ENCODE measurements at places on chromosomes 2 and 18. TPM values are rescaled to one million over a fixed set of nuclear protein-coding genes. Genes with fewer than 3 reads are reported as not detected.

DNA sequence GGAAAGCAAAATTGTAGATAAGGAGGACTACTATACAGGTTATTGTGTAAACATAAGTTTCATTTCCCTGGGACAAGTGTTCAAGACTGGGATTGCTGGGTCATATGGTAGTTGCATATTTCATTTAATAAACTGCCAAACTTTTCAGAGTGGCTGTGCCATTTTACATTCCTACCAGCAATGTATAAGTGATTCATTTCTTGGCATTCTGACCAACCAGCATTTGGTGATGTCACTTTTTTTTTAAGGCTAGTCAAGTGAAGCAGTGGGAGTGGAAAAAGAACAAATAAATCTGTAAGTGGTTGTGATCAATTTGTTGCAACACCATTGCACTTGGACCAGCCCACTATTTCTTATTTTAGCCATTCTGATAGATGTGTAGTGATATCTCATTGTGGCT lies 5.2 kb upstream of the CHCHD5 start:
- peaks cover 19% of the 10 kb centered on the region for H3K36me3 ChIP-seq
- peaks cover 13% of the 10 kb centered on the region for H3K4me1 ChIP-seq

GRCh38 chr18:3541549-3542386 lies 91.8 kb downstream of the TGIF1 start:
- peaks cover 8% of the 10 kb centered on the region for H3K27me3 ChIP-seq
- H3K36me3 ChIP-seq = no peaks in the 10 kb centered on the region
- peak overlapping the region; percentile 0 for H3K4me3 ChIP-seq
- H3K4me1 ChIP-seq = peaks cover 24% of the 10 kb centered on the region

- no peak for DNase-seq
- H3K27ac ChIP-seq = no peak overlapping the region
- no peaks in the 10 kb centered on the region for H3K27me3 ChIP-seq
- no peaks in the 10 kb centered on the region for H3K36me3 ChIP-seq
- H3K4me1 ChIP-seq = peaks cover 6% of the 10 kb centered on the region
- no peak overlapping the region for H3K4me3 ChIP-seq
Measured at GRCh38 chr2:74427551-74427950, 6.0 kb downstream of the WDR54 start.

DNA sequence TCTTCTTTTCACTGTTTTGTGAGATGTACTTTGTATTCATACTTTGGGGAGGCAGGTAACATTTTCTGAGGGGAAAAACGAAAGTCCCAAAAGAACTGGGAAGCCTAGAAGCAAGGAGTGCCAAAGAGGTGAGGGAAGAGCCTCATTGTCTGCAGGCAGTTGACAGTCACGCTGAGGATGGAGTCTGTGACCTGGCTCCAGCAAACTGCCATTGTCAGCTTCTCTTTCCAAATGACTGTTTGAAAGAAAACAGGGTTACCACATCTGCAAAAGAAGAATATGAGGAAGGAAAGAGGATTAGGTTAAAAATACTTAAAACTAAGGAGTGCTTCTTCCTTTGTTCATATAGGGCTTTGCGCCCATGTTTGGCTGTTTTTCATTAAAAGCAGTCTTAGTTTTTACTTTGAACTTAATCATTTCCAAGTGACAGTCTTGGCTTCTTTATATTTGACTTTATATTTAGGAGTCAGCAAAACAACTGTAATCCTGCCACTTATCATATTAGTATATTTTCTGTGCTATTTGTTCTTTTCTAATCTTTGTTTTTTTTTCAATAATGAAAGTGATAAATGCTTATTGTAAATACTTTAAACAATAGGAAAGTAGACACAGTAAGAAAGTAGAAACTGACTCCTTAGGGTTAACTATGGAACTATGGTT lies 35.0 kb downstream of the CERS6 start:
- peaks cover 56% of the 10 kb centered on the region for H3K4me1 ChIP-seq
- DNase-seq = peak; percentile 36
- H3K27ac ChIP-seq = peak overlapping the region; percentile 90

DNA sequence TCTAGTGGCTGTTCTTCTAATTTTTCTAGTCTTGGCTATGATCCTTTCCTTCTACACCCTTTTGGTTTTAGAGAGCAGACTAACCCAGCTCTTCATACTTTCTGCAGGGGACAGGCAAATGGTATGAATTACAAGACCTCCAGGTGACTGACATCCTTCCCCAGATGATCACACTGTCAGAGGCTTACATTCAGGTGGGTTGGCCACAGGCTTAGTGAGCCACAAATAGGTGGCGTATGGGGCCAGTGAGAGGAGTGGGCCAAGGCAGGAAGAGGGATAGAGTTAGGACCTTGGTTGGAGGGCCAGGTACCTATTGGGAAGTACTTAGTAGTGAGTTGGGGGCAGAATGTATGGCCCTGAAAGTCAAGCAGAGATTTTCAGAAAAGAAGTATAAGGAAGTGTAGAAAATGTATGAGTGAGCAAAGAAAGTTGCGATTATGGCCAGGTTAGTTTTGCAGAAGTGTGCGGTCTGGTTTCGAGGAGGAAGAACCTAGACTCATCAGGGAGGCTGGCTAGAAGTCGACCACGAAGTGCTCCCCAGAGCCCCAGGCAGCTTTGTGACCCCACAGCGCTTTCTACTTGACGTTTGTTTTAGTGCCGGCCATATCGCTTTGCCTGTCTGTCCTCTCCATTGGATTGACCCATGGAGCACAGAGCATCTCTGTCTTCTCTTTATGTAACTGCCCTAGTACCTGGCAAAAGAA lies 20.0 kb downstream of the SFTPB start:
- H3K27ac ChIP-seq = no peak overlapping the region
- H3K4me3 ChIP-seq = no peak overlapping the region
- H3K4me1 ChIP-seq = no peaks in the 10 kb centered on the region

GALR1 gene
- not detected for total RNA-seq

DNA sequence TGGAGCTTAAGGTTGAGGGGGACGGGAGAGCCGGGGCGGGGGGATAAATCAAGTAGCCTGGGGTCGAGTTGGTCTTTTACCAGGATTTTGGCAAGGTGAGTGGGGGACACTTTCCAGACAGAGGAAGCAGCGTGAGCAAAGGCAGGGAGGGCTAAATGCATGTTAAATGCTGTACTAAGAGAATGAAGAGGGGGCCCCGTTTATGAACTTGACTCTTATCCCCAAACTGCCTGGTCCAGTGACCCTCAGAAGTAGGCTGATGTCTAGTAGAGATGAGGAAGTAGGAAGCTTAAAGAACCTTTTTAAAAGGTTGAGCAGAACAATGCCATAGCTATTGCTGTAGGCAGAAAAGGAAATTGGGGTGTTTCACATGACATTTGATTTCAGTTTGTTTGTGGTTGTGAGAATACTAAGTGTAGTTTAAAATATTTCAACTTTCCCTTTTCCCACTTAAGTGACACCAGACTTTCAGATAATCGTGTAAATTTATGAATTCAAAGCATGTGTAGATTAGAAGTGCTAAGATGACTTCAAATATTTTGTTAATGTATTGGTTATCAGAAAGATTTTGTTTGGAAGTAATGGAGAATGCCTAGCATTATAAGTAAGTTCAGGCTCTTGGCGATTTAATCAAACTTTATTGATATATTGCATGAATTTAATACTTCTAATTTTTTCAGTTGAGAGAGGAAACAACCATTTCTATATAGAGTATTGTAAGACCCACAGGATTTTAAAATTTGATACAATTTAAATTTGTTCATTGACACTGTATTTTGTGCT lies 1.8 kb downstream of the REL start:
- no peaks in the 10 kb centered on the region for H3K27me3 ChIP-seq
- peaks cover 25% of the 10 kb centered on the region for H3K36me3 ChIP-seq
- peak; percentile 27 for DNase-seq
- H3K4me3 ChIP-seq = peak overlapping the region; percentile 100

COL4A4 gene
- not detected for total RNA-seq

TBC1D8 gene
- total RNA-seq = 4.0 TPM

All from activated naive CD4-positive, alpha-beta T cell treated with anti-CD3 and anti-CD28 coated beads for 36 hours (primary cell).